ENCODE measurements at places on chromosomes 7 and 10.

DNA sequence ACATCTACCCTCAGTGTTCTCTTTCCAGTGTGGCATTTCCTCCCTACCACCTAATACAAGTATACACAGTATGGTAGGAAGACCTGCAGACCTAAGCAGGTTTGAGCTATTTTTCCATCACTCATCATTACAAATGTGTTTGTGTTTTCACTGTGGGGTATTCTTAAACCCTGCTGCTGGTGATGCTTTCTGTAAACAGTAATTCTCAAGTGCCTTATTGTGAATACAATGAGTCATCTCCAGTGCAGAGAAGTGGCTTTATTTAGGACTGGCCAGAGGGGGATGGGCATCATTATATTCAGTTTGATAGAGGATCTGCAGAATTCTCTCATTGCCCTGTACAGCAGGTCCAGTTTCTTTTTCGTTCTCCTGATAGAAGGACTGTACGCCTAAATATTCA, 63.7 kb downstream of the GRM8 start:
- DNase-seq, result no peak

DNA sequence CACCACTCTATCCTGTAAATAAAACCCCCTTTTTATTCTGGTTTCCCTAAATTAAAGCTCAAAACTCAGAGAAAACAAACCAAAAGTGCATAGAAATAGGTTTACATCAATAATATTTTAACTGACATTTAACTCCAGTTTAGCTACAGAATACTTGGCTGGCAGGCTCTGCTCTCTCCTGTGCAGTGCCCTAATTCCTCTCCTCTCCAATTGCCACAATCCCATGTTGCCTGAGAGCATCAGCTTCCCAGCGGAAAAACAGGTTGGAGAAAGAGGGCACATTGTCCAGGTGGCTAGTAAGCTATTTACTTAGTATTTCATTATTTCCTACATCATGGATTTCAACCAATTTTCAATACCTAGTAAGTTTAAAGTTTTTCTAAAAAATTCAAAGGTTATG, 8.7 kb downstream of the SEMA3E start:
- no peak for DNase-seq

GRCh38 chr7:138961159-138961558, 20.0 kb downstream of the KIAA1549 start:
- no peak for DNase-seq

DNA sequence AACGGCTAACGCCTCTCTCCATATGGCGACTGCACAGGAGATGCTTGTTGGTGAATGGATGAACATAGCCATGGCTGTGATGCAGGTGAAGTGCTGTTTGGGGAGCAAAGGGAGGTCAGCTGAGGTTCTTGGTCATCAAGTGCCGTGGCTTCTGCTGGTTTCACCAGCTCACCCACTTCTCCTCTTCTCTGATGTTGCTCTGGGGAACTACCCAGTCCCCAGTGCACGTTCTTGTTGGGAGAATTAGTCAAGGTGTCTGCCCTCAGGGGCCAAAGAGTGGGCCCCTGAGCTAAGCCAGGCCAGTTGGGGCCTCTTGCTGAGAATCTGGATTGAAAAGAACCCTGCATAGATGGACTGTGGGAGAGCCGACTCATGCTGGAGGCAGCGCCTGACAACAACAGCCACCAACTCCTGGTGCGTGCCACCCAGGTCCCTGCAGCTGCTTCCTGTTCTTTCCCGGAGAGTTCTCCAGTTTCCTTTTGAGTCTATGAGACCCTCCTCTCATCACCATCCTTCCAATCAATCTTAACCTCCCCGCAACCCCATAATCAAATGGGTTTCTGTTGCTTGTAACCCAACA, 3.0 kb downstream of the BTBD16 start:
- DNase-seq, result no peak

GRCh38 chr10:73253225-73253555, 746 bp upstream of the MRPS16 start:
- no peak for DNase-seq

- DNase-seq, result no peak
Measured at GRCh38 chr7:130281260-130281659, 11.7 kb upstream of the CPA4 start.

DNA sequence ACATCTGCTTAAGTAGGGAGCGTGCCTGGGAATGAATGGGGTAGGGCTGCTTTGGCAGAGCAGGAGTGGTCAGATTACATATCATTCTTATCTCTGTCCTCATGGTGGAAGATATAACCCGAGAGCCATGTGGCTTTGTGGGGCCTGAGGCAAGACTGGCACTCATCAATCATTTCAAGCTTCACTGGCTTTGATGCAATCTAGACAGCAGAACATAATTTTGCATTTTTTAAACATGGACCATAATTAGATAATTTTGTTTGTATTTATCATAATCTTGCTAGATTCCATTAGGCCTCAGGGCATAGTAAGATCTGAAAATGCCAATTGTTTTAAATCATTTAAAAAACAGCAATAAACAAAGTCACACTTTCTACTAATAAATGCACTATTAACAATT, 480.3 kb downstream of the NXPH1 start:
- no peak for DNase-seq

DNA sequence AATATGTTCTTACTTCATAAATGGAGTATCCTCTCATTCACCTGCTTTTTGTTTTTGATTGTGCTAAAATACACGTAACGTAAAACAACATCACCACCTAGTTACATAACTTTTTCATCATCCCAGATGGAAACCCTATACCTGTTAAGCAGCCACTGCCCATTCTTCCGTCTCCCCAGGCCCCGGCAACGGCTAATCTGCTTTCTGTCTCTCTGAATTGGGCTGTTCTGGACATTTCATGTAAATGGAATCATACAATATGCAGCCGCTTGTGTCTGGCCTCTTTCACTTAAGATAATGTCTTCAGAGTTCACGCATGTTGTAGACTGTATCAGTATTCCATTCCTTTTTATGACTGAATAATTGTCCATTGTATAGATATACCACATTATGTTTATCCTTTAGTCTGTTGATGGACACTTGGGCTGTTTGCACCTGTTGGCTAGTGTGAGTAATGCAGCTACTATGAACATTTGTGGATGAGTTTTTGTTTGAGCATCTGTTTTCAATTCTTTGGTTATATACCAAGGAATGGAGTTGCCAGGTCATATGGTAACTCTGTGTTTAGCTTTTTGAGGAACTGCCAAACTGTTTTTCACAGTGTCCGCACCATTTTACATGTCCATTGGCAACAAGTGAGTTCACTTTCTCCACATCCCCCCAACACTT, 14.1 kb upstream of the SUN1 start:
- DNase-seq, result no peak

DNA sequence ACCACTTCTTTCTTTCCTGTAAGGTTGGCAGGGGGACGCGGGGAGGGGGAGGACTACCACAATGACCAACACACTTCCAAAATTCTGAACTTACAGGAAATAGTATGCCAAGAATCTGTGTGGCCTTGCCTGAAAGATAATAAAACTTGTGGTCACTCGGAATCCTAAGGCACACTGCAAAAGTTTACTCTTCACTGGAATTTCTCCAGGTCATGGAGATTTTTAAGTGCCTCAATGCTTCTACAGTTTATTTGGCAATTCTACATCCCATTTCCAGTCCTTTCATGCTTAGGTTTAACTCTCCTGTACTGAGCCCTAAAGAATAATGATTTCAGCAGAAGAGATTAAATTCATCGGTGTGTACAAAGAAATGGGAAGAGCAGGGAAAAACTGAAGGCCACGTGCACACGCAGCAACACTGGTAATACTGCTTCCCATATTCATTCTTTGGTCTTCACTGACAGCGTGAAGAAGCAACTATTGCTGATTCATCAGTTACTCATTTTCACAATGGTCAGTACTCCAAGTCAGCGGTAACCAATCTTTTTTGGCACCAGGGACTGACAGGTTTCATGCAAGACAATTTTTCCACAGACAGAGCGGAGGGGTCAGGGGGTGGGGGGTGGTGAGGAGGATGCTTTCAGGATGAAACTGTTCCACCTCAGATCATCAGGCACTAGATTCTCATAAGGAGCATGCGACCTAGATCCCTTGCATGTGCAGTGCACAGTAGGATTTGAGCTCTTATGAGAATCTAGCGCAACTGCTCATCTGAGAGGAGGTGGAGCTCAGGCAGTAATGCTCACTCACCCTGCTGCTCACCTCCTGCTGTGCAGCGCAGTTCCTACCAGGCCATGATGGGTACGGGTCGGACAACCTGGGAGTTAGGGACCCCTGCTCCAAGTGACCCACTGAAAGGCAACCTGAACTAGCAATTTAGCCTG, 9.8 kb downstream of the LARP4B start:
- no peak for DNase-seq

DNA sequence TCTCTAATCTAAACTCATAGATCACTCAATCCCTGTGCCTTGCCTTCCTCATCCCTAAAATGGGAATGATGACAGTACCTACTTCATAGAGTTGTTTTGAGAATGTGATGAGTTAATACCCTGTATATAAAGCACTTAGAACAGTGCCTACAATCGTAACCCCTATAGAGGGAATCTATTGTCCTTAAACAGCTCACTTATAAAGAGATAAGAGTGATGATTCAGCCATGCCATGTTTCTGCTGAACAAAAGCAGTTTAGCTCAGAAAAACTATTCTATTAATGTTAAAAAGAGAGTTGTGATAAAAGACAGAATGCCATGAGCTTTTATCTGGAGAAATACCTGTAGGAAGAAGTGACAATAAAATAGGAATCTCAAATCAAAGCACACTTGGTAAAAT, 63.6 kb downstream of the CUBN start:
- DNase-seq, result no peak

DNA sequence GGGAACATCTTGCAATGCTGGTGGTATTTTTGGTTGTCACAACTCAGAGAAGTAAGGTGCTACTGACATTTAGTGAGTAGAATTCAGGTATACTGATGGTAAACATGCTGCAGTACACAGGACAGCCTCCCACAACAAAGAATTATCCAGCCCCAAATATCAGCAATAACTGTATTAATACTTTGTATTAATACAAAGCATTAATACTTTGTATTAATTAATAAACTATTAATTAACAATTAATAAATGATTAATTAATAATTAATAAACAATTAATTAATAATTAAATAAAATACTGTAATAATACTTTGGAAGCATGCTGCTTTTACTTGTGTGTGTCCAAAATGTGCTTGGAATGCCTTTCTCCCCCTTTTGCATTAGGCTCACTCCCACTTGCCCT, 62.5 kb downstream of the ZNF92 start:
- DNase-seq, result no peak

DNA sequence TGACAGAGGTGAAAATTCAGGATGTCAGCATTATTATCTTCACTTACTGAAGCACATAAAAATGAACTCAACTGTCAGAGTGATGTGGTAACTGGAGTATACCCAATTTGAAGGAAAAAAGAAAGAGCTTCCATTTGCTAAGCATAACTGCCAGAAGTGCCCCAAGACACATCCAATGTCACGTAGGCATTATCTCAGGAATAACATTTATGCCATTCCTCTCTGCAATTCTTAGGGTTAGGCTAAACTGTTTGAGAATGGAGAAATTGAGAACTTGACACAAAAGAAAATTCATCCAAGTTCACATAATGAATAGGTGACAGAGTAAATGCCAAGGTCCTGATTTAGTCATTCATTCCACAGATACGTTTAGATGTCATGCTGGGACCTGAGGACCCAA, 148.6 kb downstream of the GRM3 start:
- no peak for DNase-seq

DNA sequence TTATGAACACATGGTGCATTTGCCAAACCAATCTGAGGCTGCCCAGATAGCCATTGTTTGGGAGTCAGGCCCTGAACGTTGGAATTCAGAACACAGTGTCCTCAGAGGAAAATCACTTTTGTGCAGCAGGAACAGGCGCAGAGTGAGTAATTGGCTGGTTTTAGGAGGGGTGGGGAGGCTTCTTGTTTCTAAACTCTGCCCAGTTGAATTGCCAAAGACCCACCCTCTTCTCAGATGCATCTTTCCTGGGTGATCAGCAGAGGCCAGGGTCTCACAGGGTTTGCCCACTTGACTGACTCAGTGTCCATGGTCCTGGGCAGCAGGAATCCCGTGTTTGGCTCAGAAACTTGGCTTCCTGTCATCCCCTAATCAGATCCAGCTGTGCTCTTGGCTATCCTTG, 24.3 kb downstream of the PRLHR start:
- no peak for DNase-seq

- no peak for DNase-seq
Measured at GRCh38 chr10:89431977-89432376, 17.6 kb downstream of the IFIT5 start.

DNA sequence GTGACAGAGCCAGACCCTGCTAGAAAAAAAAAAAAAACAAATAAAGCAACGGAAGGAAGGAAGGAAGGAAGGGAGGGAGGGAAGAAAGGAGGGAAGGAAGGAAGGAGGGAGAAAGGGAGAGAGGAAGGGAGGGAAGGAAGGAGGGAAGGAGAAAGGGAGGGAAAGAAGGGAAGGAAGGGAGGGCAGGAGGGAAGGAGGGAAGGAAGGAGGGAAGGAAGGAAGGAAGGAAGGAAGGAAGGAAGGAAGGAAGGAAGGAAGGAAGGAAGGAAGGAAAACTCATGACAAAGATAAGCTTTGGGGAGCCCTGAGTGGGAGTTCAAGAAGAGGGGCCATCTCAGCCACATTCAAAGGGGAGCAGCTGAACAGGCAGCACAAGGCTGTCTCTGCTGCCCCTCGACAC, 124.7 kb upstream of the MGMT start:
- no peak for DNase-seq

DNA sequence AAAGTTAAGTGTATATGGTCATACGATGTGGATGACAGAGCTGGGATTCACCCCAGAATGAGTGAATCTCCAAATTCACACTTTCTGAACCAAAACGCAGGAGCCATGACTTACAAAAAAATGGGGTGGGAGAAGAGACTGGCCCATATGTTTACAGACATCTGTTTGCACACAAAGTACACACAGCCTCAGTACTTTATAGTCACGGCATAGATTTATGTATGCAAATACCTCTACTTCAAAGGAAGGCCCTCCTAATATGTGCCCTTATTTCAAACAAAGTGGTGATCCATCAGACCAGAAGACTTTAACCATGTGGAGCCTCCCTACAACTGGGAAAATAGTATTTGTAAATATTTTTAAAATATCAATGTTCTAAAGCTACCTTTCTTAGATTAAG, 22.2 kb upstream of the JMJD1C start:
- no peak for DNase-seq

DNA sequence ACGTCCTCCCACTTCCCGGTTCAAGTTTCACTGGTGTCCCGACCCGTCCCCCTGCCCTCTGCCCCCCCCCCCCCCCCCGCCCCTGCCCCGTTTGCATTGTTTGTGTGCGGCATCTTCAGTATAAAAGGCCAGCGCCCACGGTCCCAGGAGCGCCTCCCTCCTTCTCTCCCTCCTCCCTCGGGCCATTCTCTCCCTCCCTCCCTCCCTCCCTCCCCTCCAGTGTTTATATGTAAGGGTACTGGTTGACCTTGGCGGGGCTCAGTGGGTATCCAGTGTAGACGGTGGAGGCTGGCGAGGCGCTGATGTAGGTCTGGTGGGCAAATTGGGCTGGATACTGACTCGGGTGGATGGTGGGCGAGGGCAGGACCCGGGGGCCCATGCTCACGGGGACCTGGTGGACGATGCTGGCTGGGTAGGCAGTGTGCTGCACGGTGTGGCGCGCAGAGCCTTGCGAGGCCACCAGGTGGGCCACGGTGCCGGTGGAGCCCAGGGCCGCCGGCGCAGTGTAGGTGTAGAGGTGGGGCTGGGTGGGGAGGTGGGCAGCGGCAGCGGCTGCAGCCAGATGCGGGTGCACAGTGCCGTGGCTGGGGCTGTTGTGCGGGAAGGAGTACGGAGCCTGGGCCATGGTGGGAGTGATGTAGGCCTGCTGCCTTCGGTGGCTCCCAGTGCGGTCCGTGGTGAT, 49.4 kb downstream of the CLEC2L start:
- no peak for DNase-seq

- DNase-seq, result no peak
Measured at GRCh38 chr7:85001495-85002345, 185.1 kb downstream of the SEMA3D start.

GRCh38 chr7:8136051-8136730, 125.8 kb downstream of the ICA1 start:
- no peak for DNase-seq

Data from stimulated activated CD8-positive, alpha-beta memory T cell treated with anti-CD3 and anti-CD28 coated beads, Interleukin-7, amount 100 ng/mL, for 48 hours (primary cell).